ENCODE measurements at places on chromosomes 13 and 19.
A peak's percentile ranks its signal among the peaks of the same experiment; 100 is the strongest.

DNA sequence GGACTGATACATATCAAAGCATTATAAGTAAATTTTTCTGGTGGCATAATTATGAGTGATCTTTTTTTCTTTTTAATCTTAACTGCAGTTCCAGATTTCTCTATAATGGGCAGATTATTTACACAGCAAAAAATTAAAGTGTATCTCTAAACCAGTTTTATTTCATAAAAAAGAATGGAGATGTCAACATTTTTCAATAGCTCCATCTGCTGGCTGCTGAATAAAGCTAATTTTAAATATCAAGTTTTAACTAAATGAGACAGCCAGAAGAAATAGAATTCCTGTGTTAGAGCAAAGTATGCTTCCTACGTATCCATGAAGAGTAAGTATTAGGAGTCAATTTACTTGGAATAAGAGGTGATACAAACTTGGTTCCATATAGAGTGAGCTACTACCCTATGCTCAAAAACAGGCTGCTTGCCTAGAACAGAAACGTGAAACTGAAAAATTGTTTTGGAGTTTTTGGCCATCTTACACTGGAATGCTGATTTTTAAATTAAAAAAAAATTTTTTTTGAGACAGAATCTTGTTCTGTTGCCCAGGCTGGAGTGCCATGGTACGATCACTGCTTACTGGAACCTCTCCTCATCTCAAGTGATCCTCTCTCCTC, 5.0 kb upstream of the PDS5B start:
- DNase-seq: no peak

GRCh38 chr13:91346850-91347201, 661 bp upstream of the MIR17HG start:
- peak; percentile 42 for DNase-seq

DNA sequence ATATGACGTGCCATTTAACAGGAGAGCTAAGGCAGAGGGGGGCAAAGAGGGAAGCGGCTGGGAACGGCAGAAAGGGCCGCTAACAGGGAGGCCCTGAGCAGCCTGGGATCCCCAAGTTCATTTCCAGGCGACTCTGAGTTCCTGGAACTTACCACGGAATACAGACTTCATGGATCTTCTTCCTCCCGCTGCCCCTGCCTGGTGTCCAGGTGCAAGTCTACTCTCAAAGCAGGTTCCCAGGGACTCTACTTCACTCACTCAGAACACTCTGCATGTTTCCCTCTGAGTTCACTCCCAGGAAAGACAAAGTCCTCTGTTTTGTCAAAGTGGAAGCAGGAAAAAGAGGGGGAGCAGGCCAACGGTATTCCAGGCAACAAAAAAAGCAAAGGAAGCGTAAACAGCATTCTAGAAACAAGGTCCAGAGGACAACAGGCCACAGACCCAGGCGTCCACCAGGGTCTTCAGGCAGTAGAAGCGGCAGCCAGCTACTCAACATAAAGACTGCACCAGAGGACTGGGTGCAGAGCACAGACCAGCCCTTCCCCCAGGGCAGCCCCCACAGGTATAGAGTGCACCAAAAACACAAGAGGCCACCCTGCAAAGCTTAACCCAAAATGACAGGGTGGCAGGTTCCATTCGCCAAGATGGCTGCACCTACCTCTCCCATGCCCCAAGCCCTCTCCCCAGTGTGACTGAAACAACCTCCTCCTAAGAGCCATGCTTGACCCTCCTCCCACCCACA, 3.0 kb downstream of the MIER2 start:
- no peak for DNase-seq

DNA sequence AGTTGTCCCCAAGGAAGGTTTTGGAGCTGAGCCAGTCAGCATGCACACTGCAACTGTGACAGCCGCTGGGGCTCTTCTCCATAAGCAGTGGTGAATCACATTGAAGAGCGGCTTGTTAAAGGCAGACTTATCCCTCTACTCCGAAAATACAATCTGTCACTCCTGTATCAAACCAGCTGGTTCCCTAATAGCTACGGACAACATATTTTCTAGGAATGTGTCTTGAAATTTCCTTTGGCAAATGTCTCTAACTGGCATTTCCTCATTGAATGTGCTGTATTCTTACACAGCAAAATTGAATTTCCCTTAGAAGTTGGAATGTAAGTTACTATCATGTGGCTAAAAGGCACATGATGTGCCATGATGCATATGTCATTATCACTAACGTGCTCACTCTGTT, 104.0 kb upstream of the GPR12 start:
- no peak for DNase-seq

GRCh38 chr13:50414640-50415039, 399.4 kb downstream of the KCNRG start:
- DNase-seq: no peak

GRCh38 chr13:42899266-42899665, 92.8 kb downstream of the EPSTI1 start:
- DNase-seq: no peak

DNA sequence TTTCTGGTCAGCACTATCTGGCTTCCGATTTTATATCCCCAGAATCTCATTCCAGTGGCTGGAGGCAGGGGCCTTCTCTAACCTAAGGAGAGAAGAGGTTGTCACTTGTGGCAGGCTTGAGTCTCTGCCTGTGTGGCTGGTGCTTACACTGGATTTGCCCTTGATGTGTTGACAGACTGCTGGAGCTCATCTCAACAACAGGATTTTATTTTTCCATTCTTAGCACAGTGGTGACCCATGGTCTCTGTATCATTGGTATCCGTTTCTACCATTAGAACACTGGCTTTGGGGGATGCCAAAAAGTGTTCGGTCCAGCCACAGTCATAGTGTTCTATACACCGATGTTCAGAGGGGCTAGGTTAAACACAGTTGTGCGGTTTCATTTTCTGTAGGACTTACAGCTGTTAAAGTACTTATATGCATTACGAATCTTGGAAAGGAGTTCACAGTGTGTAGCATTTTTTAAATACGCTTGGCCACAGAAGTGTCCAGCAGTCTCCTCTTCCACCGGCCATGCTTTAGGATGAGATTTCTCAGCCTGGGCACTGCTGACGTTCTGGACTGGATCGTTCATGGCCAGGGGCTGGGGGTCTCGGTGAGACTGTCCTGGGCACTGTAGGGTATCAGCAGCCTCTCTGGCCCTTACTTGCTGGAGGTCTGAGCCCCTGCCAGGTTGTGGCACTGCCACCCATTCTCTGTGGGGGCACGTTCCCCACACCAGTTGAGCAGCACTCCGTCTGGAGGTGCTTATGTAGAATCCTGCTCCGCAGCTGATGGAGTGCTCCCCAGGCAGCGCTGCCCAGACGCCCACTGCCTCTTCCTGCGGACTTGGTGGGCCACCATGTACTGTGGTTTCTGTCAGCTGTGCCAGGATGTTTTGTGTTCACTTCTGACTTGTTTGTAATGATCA, 41.4 kb upstream of the TEX29 start:
- no peak for DNase-seq

GRCh38 chr19:13640611-13641010, 123.7 kb upstream of the MRI1 start:
- no peak for DNase-seq

- no peak for DNase-seq
Observed at GRCh38 chr19:50661766-50662650, 12.8 kb downstream of the C19orf81 start.

DNA sequence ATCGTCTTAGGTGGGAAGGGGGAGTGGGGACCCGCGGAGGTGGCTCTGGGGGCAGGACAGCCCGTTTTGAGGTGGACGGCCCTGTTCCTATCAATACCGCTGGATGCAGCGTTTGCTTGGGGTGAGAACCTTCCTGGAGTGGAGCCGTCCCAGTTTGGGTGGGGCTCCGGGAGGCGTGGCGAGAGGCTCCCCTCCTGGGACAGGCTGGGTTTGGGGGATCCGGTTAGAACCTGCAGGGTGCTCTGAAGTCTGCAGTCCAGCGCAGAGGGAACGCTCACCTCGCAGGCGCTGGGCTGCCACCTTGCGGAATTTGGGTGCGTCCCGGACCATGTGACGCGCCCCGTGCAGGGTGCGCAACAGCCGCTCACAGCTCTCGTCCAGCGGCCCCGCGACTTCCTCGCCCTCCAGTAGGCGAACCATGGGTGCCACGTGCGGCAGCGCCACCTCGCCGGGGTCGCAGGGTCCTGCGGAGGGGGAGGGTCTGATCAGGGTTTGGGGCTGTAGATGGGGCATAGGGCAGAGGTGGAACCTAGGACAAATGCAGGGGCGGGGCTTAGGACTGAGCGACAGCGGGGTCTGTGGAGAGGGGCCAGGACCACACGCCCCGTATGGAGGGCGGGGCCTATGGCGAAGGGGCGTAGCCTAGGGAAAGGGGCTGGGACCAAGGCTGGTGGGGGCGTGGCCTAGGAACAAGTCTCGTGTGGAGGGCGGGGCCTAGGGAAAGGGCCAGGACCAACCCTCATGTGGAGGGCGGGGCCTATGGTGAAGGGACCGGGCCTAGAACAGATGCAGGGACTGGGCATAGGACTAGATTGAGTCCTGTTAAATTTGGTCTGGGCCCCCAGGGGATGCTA, 13.8 kb downstream of the SH2D3A start:
- peak; percentile 81 for DNase-seq

DNA sequence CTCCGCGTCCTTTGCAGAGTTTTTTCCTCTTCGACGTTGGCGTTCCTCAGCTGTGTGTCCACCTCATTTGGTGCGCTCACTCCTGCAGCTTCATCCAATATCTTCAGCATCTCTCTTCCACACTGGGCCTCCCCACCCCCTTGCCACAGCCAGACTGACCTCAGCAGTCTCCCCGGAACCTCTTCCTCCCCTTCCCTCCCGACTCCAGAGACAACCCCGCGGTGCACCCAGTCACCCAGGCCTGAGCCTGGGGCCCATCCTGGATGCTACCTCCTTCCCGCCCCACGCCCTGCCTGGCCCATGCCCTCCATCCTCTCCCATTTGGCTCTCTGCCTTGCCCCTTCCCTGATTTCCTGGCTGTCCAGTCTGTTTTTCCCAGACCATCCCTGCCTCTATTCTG, 8.1 kb upstream of the C5AR2 start:
- no peak for DNase-seq

DNA sequence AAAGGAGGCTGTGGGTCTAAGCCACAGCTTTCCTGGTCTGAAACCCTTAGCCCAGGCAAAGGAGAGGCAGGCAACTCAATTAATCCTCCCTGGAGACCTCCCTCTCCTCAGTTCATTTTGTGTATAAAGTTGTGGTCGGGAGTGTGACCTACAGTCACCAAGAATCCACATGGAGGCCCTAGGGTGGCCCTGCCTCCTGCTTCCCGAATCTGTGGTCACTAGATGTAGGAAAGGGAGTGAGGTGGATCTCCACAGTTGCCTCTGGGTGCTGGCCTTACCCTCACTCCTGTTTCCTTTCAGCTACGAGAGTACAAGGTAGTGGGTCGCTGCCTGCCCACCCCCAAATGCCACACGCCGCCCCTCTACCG, 1.3 kb downstream of the RPL18A start:
- no peak for DNase-seq

DNA sequence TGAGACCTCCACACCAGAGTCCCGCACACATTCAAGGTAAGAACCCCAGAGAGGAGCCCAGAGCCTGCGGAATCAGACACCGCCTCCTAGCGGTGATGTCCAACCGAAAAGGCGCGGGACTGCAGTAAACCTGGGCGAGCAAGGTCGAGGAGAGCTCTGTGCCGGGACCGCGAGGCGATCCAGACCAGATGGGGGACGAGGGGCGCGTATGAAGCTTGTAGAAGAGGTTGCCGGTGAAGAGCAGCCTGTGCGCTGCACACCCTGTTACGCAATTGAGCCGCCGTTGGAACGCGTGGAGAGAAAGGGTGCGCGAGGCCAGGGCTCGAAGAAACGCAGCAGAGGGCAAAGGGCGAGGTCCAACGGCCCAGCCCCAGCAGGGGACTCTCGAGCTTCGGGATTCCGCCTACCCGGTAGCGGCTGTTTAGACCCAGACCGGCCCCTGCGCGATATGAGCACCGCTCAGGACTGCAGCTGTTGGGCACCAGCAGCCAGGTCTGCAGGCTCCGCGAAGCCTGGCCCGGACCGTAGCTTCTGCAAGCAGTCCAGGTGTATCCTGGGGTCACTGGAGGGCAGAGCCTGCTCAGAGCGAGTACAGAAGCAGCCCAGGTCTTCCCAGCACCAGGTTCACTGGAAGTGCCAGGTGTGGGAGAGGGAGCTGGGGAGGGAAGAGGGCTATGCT, 65.9 kb upstream of the ZNF599 start:
- peak; percentile 10 for DNase-seq

GRCh38 chr19:31501427-31502195, 152.4 kb upstream of the TSHZ3 start:
- DNase-seq: no peak

GRCh38 chr13:60095300-60095699, 68.4 kb downstream of the DIAPH3 start:
- no peak for DNase-seq

DNA sequence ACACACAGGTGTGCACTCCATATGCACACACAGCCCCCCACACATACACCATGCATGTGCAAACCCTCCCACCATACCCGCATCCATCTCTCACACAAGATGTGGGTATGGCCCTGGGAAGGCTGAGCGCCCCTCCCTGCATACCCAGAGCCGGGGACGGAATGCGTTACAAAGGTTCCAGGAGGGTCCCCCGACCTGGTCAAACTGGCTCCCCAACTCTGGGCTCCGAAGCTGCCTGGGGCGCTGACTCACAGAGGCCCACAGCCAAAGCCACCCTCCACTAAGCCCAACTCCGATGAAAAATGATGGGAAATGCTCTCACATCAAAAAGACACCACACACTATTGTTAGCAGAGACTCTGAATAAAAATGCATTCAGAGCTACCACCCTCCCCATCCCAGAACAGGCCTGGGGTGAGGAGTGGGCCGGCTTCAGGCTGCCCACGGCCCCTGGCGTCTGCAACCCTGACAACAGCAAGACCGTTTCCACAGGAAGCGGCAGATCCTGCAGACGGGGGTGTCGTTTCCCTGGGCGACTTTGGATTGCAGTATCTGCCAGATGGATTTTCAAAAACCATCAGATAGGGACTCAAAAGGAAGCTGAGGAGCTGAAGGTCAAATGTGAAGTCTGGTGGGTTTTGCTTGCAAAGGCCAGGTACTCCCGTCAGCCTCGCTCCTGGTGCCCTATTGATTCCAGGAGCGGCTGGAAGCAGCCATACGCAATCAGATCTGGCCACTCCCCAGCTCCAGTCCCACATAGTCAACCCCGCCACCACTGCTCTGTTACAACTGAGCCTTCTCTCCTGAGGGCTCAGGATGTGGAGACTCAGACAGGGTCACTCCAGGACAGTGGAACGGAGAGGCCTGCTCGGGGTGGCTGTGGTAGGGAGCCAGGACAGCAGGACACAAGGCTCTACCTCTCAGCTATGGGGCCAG, 14.3 kb downstream of the PEPD start:
- DNase-seq: no peak

GRCh38 chr13:111948281-111948680, 118.7 kb upstream of the SOX1 start:
- no peak for DNase-seq

Measured in activated T-cell treated with anti-CD3 and anti-CD28 coated beads for 24 hours (primary cell).